Mammary epithelial cell (primary cell): ENCODE measurements at places on chromosomes 7 and 10.

- DNase-seq = no peak
Measured at GRCh38 chr10:46096446-46096845, 50.4 kb upstream of the MSMB start.

DNA sequence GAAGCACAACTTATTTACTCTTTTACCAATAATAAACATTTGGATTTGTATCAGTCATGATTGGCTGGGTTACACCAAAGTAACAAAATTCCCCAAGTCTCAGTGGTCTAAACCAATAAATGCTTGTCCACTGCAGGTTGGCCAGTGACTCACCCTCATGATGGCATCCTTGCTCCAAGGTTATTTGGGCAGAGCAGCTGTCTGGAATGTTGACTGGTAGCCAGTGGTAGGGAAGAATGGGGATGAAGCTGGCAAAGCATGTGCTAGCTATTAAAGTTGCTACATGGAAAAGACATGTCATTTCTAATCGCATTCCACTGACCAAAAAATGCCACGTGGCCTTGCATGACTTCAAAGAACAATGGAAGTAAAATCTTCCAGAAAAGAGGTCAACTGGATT is 1168.7 kb upstream of the CELF2 start:
- DNase-seq = no peak

GRCh38 chr10:114483575-114483974 is 79.3 kb upstream of the AFAP1L2 start:
- no peak for DNase-seq

DNA sequence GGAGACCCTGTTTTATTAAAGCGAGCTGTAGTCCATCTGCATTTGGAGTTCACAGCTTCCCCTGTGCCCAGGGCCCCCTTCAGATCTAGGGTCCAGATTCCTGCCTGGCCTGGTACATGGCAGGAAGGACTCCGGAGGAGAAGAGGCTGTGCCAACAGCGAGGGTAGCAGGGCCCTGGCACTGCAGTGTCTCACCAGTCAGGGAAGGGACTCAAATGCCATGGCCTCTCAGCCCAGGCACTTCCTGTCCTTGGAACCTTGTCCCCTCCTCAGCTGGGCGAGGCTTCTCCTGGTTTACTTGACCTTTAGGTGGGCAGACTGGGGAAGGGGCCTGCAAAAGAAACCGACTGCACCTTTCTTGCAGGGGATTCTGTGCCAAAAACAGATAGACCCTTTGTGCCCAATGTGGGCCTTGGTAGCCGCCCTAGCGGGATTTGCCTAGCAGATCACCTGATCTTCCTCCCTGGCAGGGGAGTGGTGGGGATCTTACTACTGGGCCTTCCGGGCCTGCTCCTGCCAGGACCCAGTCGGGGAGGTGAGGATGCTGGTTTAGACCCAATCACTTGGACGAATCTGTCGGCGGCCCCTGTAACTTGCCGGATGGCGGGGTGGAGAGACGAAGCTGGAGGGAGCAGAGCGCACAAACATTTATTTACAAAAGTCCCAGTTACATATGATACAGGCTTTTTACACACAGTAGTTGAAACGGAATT is 161.9 kb downstream of the RNF216 start:
- DNase-seq = no peak

DNA sequence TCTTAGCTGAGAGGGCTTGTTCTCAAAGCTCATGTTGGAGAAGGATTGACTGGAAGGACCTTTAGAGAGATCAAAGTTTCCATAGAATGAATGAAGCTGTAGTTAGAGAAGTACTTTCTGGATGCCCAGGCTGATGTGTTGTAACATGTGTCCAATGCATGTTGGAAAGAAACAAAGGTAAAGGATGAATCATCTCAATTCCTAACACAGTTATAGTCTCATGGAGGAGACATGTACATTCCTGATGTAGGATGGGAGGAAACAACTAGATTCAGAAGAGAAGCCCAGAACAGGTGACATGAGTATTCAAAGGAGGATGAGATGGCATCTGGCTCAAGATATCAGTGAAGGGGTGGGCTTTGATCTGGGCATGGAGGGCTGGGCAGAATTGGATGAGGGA is 152.7 kb downstream of the SH2D4B start:
- DNase-seq = no peak

DNA sequence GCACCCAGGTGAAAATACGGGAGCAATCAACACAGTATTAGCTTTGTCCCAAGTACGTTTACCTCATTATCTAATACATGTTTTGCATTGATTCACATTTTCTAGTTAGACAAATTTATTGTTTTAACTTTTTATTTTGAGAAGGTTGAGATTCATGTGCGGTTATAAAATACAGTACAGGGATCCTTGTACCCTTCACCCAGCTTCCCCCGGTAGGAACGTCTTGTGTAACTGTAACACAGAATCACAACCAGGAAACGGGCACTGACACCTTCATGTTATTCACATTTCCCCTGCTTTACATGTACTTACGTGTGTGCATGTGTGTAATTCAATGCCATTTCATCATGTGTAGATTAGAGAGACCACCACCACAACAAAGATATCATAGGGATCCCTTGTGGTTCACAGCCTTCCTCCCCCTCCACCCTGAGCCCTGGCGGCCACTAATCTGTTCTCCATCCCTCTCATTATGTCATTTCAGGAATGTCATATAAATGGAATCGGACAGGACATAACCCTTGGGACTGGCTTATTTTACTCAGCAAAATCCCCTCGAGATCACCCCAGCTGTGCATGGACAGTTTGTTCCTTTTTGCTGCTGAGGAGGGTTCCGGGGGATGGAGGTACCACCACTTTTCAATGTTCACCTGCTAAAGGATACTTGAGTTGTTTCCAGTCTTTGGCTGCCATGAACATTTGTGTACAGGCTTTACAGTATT is 46.5 kb upstream of the C10orf71 start:
- no peak for DNase-seq

- DNase-seq = no peak
Measured at GRCh38 chr7:55527307-55527706, 45.0 kb downstream of the VOPP1 start.

DNA sequence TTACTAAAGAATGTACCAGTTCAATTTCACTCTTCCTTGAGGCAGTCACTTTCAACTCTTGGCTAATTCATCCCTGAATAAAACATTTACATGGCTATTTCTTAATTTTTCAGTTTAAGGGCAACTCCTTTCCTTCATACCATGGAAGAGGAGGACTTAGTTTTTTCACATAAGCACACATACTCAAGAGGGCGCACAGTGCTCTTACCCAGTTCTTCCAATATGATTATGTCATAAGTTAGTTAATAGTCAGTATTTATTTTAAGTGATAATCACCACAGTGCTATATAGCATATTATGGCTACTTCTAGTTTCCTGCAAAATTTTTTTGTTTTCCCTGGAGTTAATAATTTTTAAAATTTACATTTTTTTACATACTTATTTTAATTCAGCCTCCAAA is 58.6 kb downstream of the SND1 start:
- DNase-seq = no peak
